SK-N-SH (cell line): ENCODE measurements at places on chromosomes 16 and 17. TPM values are rescaled to one million over a fixed set of nuclear protein-coding genes. Genes with fewer than 3 reads are reported as not detected.
A peak's percentile ranks its signal among the peaks of the same experiment; 100 is the strongest.

GRCh38 chr16:74748616-74749026 is 26.0 kb downstream of the FA2H start:
- H3K36me3 ChIP-seq: no peaks in the 10 kb centered on the region
- no peak overlapping the region for H3K27ac ChIP-seq
- no peak for DNase-seq

DNA sequence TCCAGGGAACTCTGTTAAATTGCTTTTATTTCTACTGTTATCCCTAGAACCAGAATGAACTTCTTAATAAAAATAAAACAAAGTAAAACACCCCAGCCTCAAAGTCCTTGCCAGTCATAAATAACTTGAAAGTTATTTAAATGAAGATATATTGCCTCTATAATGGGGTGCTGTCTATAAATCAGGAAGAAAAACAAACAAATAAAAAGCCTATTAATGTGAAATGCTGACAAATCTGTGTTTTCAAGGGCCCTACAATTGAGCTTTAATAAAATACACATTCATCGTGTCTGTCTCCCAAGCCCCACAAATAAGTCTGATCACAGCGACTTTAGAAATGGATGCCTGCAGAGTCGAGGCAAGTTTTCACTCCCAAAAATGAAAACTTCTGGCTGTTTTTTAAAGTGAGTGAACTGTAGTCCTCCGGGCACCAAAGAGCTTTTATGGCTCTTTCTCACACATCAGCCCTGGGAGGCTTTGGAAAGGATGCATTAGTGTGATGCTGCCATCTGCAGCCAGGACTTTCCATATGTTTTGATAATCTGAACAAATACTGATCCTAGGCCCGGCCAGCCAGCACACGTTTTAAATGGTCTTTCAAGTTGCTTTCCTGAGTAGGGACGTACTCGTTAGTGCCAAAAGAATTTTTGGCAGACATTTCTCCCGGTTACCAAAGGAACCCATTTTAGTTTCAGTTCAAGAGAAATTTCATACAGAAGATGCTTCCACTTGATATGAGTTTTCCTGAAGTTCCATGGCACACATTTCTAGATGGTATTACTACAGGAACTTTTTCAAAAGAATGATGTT is 16.3 kb downstream of the NACA2 start:
- peaks cover 7% of the 10 kb centered on the region for H3K4me1 ChIP-seq
- H3K27ac ChIP-seq: peak overlapping the region; percentile 7; the same call in 1 of the 2 replicates
- H3K4me3 ChIP-seq: no peak overlapping the region
- no peaks in the 10 kb centered on the region for H3K27me3 ChIP-seq
- H3K36me3 ChIP-seq: no peaks in the 10 kb centered on the region

- peaks cover 18% of the 10 kb centered on the region; the same call in 1 of the 2 replicates for H3K4me1 ChIP-seq
- no peaks in the 10 kb centered on the region for H3K27me3 ChIP-seq
- H3K36me3 ChIP-seq: no peaks in the 10 kb centered on the region
- H3K4me3 ChIP-seq: no peak overlapping the region
These were observed 2.8 kb upstream of the STAT5A start for GRCh38 chr17:42285346-42286050.

DNA sequence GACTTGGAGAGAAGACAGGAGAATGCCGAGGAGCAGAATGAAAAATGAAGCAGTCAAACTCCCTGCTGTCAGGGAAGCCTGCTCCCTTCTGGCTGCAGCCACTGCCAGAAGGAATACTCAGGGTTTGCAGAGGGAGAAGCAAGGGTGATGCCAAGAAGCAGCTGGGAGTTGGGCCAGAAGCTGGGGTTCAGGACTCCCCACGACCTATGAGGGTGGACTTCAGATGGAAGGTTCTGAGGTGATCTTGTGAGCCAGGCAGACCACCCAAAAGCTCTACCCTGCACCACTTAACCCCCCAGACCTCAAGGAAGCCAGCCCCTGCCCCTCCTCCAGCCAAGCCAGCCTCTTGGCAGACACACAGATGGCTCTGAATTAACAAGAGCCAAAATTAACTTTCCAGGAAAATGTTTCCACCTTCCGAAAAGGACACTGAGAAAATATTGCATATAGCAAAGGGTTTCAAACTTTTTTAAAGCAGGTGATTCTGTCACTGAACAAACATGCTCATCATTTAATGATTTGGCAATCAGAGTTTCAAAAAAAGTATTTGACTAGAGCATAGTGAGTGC is 126.0 kb upstream of the ERCC4 start:
- H3K4me1 ChIP-seq: no peaks in the 10 kb centered on the region
- H3K27me3 ChIP-seq: no peaks in the 10 kb centered on the region; the same call in 1 of the 2 replicates
- no peak for DNase-seq

DNA sequence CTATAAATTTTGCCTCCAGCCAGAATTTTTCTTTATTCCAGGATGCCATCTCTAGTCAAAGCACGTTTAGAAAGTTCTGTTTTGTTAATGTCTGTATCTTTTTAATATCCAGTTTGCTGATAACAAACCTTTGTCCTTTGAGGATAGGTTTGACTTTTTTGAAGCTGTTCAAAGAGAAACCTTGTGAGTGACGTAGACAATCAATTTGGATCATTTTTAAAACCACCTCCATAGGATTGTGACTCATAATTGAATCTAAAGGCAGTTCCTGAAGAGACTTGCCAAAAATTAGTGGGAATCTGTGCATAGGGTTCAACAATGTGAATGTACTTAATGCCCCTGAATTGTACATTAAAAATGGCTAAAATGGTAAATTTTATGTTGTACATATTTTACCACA is 5.9 kb downstream of the KRT31 start:
- no peak overlapping the region for H3K27ac ChIP-seq
- no peak overlapping the region for H3K4me3 ChIP-seq
- 0 out of 2 replicates have a peak, but pooled peaks cover 4% of the 10 kb centered on the region for H3K4me1 ChIP-seq
- H3K27me3 ChIP-seq: no peaks in the 10 kb centered on the region

DNA sequence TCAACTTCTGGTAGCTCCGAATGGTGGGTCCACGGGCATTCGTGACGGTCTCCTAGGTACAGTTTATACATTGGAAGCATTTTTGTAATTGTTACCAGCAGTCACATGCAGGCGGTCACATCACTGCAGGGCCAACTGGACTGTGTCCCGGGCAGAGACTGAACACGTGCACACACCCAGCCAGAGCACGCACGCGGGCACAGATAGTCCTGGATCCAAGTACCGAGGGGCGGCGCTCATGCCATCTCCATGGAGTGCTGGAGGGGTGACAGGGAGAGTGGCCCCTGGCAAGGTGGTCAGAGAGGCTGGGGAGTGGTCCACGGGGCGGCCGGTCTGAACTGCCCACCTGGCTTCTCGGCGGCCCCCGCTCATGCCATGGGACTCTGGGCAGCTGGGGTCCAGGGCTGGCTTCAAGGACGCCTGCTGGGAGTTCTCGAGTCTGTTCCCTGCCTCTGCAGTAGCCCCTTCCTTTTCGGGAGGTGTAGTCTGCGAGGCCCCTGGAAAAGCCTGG is 34.2 kb downstream of the BAIAP2 start:
- no peak for DNase-seq
- H3K4me3 ChIP-seq: no peak overlapping the region
- no peaks in the 10 kb centered on the region for H3K4me1 ChIP-seq
- H3K27me3 ChIP-seq: no peaks in the 10 kb centered on the region

DNA sequence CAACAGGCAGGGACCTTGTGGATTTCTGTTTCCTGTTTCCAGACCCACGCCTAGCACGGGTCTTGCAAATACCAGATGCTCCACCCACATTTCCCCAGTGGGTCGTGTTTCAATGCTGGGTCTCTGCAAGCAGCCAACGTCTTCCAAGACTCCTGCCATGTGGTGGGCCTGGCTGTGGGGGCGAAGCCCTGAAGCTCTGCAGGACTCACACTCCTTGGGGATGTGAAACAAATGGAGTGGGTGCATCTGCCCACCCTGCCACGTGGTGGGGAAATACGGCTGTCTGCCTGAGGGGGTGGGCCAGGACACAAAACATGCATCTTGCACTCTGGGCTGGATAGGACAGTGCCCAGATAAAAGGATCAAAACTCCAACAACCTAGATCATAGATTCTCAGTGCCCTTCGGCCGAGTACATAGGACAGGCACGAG is 32.6 kb downstream of the FA2H start:
- no peaks in the 10 kb centered on the region for H3K27me3 ChIP-seq
- no peak overlapping the region for H3K4me3 ChIP-seq
- H3K36me3 ChIP-seq: no peaks in the 10 kb centered on the region
- no peak overlapping the region for H3K27ac ChIP-seq

DNA sequence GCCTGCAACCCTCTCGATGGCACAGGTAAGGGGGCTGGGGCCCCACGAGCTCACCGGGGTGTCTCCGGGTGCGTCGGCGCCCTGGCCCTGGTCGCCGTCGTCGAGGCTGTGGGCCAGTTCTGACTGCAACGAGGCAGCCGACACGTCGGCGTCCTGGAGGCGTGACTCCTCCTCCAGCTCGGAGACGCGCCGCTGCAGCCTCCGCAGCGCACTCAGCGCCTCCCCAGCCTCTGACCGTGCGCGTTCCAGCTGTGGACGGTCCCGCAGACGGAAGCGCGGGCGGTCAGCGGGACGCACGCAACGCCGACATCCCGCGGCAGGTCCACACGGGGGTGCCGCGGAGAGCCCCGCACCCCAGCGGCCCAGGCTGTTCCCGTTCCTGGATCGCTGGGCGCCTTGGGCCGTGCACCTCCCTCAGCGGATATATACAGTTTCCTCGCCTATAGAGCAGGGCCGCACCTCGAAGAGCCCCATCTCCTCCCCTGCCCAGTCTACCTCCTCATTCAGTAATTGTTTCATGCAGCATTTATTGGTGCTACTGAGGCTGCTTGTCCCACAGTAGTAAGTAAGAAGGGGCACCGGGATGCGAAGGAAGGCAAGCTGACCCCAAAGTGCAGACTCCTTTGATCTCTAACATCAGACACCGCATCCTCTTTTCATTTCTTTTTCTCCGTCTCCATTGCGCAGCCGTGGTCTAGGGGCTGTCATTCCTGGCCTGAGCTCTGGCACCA is 5.8 kb downstream of the THOC6 start:
- no peak overlapping the region for H3K27ac ChIP-seq
- peak; percentile 67 for DNase-seq
- H3K4me3 ChIP-seq: no peak overlapping the region
- H3K27me3 ChIP-seq: peaks cover 31% of the 10 kb centered on the region

DNA sequence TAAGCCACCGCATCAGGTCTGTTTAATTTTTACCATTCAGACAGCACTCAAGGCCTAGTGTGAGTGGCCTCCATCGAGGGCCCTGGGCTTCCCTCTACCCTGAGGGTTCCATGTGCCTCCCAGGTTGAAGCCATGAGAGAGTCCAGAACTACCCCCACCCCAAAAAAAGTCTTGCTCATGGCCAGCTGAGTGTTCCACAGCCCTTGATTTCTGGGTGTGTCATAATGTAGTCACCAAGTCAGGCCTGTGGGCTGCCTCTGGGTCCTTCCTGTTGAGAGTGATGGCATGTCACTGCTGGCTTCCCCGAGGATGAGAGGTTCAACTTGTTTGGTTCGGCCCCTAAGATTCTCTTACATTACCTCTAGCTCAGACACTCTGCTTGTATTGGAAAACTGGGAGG is 100.6 kb downstream of the PITPNC1 start:
- DNase-seq: no peak
- H3K4me3 ChIP-seq: no peak overlapping the region
- H3K27ac ChIP-seq: no peak overlapping the region
- peaks cover 14% of the 10 kb centered on the region for H3K4me1 ChIP-seq
- no peaks in the 10 kb centered on the region for H3K36me3 ChIP-seq

DNA sequence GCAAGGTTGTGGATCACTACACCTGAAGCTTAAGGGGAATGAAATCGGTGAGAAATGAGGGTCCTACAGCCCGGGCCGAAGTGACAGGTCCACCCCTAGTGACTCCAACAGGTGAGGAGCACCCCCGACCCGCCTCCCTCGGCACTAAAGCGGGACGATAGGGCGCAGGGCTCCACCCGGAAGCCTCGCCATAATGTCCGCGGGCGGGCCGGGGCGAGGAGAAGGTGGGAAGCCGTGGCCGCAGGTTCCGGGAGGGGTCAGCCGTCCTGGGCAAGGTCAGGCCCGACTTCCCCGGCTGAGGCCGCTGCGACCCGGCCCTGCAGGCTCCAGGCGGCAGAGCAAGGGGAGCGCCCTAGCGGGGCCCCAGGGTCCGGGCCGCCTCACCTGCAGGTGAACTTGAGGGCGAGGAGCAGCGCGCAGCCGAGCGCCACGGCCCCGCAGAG is 543 bp downstream of the TXNDC11 start:
- H3K4me1 ChIP-seq: peaks cover 6% of the 10 kb centered on the region; the same call in 1 of the 2 replicates
- H3K36me3 ChIP-seq: peaks cover 3% of the 10 kb centered on the region; the same call in 1 of the 2 replicates
- peak overlapping the region; percentile 78; the same call in 1 of the 2 replicates for H3K27ac ChIP-seq
- no peak for DNase-seq
- H3K27me3 ChIP-seq: no peaks in the 10 kb centered on the region
- peak overlapping the region; percentile 87 for H3K4me3 ChIP-seq

- no peak overlapping the region for H3K4me3 ChIP-seq
- no peak overlapping the region for H3K27ac ChIP-seq
- DNase-seq: no peak
- no peaks in the 10 kb centered on the region for H3K27me3 ChIP-seq
These were observed 160.6 kb downstream of the CCT6B start for GRCh38 chr17:34800661-34801060.

DNA sequence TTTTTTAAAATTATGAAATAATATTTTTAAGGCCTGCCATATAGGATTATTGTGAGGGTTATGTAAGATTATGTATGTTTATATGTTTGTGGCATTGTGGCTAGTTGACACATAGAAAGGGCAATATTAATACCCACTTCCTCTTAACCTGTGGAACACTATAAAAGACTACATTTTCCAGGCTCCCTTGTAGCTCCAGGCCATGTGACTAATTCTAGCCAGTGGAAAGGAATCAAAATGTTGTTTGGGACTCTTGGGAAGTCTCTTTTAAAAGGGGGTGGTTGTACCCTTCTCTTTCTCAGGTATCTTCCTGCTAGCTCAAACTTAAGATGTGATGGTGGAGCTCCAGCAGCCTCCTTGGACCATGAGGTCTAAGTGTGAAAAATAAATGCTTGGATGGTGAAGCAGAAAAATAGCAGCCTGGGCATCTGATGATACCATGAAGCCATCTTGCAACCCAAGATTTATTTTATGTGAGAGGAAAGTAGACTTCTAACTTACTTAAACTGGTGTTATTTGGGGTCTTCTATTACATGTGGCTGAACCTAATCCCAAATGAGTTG is 39.2 kb downstream of the TEKT5 start:
- H3K27me3 ChIP-seq: no peaks in the 10 kb centered on the region
- no peak for DNase-seq
- H3K27ac ChIP-seq: no peak overlapping the region
- peaks cover 5% of the 10 kb centered on the region; the same call in 1 of the 2 replicates for H3K4me1 ChIP-seq

- H3K4me3 ChIP-seq: no peak overlapping the region
- H3K36me3 ChIP-seq: no peaks in the 10 kb centered on the region
- peak; percentile 4 for DNase-seq
- H3K4me1 ChIP-seq: no peaks in the 10 kb centered on the region
- H3K27me3 ChIP-seq: no peaks in the 10 kb centered on the region
These were observed 10.6 kb downstream of the CDH16 start for GRCh38 chr16:66908116-66908515.

The PRR14 gene
- polyA plus RNA-seq: 7.5 and 13.5 TPM in 2 replicates

The SHISA9 gene
- 0.02 TPM in 1 of 2 replicates, not detected in the other for polyA plus RNA-seq

The FSCN2 gene
- polyA plus RNA-seq: 2.0 and 2.1 TPM in 2 replicates

The CHST6 gene
- polyA plus RNA-seq: 0.26 and 0.30 TPM in 2 replicates

The DNAI2 gene
- not detected in 2 replicates for polyA plus RNA-seq

The PRM2 gene
- polyA plus RNA-seq: not detected in 2 replicates

The SYNGR2 gene
- polyA plus RNA-seq: 160 and 181 TPM in 2 replicates
